Kasumi-1 (cell line): ENCODE measurements at places on chromosomes 13 and 19.
A peak's percentile ranks its signal among the peaks of the same experiment; 100 is the strongest.

GRCh38 chr13:28045861-28046260 is 54.5 kb downstream of the FLT3 start:
- DNase-seq: no peak

GRCh38 chr13:58869566-58869965 is 1238.0 kb downstream of the PCDH17 start:
- no peak for DNase-seq

- no peak for DNase-seq
These were observed at the start of gene KCNJ14 for GRCh38 chr19:48455171-48455907. Gene KCNJ14, plus strand, starts transcription at chr19:48455574. Its CDS starts 6,151 bp downstream, at chr19:48461725.

GRCh38 chr19:29706635-29707034 is 8.4 kb downstream of the C19orf12 start:
- no peak for DNase-seq

DNA sequence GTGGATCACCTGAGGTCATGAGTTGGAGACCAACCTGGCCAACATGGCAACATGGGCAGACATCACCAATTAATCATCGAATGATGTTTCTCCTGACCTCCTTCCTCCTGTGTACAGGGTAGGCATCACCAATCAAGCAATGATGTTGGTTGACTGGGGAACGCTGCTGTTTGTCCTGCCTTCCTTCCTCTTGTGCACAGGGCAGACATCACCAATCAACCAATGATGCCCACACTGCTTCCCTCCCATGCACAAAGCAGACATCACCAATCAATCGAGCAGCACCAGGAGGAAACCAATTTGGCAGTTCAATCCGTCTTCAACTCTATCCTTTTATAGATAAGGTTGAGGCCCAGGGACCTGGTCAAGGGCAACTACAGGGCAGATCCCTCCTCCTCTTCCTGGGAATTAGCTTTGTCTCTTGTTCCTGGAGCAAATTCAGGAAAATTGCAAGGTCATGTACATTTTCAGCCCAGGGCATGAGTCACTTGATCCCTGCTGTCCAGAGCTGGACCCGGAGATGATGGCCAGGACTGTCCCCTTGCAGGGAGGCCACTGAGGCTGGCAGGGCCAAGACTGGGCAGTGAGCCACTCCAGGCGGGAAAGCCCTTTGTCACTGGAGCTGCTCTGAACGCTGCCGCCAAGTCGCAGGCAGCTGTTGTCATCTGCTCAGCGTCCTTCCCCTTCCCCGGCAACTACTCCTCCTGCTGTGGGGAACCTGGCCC is 5.3 kb upstream of the CSNK1G2 start:
- DNase-seq: peak; percentile 15

GRCh38 chr19:32220951-32221350 is 124.5 kb upstream of the ZNF507 start:
- no peak for DNase-seq

DNA sequence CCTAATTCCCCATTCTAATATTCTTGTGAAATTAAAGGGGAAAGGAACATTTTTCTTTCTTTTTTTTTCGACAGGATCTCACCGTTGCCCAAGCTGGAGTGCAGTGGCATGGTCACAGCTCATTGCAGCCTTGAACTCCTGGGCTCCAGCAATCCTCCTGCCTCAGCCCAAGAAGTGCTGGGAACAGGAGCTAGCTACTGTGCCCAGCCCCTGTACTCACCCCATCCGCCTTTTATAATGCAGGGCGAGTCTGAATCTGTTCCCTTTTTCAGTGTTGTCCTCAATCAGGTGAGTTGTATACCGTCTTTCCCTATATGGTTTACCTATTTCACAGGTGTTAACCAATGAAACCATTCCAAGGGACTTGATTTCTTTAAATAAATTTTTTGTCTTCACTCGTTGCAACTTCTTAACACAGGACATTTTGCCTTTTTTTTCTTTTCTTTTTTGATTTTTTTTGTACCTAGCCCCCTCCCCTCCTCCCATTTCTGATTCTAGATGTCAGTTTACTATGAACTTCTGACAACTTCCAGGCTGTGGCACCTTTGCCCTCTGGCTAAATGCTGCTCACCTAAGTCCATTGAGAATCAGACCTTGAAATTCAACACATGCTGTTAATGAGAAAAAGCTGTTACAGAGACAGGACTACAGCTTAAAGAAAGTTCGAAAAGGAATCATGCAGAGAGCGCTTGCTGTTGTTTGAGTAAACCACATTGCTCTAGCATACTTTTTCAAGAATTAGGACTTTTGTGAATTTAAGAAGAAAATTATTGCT is 562.1 kb upstream of the KLF12 start:
- no peak for DNase-seq

DNA sequence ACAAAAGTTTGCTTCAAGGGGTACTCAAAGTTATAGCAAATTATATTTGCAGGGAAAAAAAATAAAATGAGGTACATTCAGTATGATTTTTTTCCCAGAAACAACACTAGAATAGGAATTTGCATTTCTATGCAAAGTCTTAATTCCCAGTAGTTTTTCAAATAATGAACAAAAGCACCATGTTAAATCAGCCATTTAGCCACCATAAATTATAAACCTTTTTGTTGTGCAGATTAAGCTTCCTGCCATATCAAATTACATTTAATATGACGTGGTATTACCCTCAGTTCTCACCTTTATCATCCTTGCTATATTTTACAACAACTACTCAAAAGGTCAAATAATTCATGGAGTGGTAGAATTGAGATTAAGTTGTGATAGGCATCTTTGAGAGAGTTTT is 136.6 kb upstream of the FRY start:
- no peak for DNase-seq

DNA sequence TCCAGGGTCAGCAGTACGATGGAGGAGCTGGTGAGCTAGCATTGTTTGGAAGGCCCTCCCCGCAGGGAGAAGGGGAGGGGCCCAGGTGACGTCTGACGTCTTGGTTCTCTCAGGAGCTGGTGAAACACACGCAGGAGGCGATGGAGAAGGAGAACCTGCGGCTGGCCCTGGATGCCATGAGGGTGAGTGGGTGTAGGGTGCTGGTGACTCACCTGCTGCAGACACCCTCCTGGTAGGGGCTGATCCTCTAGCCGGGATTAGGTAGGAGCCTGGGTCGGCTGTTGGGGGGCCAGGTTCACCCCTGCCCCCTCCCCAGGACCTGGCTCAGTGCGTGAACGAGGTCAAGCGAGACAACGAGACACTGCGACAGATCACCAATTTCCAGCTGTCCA is 55.8 kb downstream of the VAV1 start:
- no peak for DNase-seq

DNA sequence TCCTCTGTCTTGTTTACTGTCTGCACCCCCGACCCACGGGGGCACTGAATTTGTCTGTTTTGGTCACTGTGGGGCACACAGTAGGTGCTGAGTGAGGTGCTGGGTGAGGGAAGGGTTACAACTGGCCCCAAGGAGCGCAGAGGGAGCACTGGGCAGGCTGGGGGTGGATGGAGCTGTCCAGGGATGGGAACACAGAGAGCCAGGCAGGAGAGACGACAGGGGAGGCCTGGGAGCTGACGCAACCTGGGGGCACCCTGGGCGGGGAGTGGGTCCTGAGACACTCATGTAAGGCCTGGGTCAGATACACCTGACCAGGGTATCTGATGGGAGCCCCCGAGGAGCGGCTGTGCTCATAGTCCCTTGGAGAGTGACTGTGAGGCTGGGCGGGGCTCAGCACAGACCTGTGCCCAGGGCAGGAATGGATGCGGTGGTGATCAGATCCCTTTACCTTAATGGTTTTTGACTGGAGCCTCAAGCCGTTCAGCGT is 24.8 kb downstream of the ELAVL1 start:
- no peak for DNase-seq

GRCh38 chr19:5136073-5136855 is 167.4 kb downstream of the KDM4B start:
- DNase-seq: no peak

- no peak for DNase-seq
These were observed 7.7 kb downstream of the DOCK6 start for GRCh38 chr19:11254666-11255065.

GRCh38 chr13:112726016-112726767 is 36.4 kb downstream of the ATP11A start:
- no peak for DNase-seq

DNA sequence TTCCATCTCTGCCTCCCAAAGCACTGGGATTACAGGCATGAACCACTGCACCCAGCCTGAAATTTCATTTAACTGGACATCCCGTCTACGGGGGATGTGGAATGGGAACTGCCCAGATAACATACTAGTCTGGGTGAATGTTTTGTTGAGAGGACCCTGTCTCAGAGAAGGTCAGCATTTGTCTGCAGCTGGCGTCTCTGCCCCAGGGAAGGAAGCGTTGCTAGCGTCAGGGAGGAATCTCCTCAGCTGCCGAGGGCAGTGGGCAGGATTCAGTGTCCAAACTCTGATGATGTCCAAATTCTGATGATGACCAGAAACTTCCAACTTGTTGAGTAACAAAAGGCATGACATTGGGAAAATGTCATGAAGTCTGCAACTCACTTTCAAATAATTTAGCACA is 3.1 kb downstream of the NXNL1 start:
- no peak for DNase-seq

DNA sequence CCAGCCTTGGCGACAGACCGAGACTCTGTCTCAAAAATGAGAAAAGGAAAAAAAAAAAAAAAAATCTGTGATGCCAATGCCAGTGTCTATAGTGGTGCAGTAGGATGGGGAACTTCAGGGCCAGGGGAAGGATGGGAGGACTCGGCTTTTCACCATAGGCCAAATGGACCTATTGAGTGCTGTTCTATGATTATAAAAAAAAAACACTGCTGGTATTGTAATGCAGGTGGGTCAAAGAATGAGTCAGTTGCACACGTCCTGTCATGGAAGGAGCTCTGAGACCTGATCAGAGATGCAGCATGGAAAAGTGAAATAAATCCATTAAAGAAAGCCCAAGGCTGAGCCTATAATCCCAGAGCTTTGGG is 7.0 kb downstream of the DNAJB1 start:
- no peak for DNase-seq
